ENCODE measurements at places on chromosomes 12 and 14.

DNA sequence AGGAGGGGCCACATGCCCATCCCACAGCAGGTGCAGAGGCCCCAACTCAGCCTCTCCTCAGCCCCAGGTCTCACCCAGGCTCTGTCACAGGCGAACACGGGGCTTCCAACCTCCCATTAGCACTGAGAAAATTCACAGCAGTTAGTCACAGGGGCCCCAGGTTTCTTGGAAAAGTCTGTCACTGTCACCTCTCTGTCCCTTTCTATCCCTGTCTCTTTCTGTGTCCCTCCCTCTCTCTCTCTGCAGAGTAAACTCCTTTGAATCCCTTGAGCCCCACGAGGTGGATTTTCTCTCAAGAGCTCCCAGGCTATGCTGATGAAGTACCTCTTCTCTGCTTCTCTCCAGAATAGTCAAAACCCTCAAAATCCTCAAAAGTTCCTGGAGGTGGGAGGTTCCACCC is 14.0 kb upstream of the ENDOU start:
- DNase-seq = no peak

DNA sequence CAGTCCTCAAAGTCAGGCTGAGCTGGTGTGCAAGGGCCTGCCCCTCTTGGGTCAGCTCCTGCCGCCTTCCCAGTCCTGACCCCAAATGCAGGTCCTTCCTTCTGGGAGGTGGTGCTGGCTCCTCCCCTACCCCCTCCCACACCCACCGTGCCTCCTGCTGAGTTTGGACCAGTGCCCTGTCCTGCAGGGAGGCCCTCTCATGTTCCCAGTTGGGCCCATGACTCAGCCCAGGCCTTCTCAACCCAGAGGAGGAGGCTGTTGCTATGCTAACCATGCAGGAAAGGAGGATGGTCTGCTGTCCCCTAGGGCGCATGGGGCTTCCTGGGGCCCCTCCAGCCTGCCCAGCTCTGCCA is 4.4 kb downstream of the ZBTB42 start:
- no peak for DNase-seq

GRCh38 chr12:95204141-95204866 is 13.0 kb downstream of the FGD6 start:
- DNase-seq = no peak

DNA sequence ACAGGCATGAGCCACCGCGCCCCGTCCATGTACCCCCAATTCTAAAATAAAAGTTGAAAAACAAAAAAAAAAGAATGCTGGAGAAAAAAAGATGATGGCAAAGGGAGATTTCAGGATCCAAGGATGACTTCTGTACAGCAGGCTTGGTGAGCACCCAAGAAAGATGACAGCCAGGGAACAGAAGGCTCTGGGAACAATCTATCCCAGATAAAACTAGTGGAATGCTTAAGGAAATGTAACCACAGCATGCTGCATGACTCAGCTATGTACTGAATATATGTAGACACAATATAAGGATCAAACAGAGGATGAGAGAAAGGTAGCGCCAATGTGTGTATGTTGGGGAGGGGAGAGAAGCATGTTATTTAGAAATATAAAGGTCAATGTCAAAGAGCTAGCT is 123.7 kb upstream of the TMTC1 start:
- DNase-seq = no peak

DNA sequence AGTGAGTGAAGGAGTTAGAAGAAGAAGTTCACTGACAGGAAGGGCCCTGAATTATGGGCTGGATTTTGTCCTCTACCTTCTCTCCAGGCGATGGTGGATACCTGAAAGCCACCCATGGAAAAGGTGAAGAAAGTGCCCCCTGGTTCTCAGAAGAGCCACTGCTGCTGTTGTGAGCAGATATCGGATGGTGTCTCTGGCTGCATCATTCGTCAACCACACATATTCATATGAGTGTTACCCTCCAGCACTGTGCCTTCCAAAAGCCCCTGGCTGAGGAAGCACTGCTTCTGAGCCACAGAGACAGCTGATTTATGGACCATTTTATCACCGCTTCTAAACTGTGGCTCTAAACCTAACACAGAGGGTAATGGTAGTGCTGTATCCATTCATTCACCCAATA is 2.0 kb upstream of the ACTN1 start:
- no peak for DNase-seq

DNA sequence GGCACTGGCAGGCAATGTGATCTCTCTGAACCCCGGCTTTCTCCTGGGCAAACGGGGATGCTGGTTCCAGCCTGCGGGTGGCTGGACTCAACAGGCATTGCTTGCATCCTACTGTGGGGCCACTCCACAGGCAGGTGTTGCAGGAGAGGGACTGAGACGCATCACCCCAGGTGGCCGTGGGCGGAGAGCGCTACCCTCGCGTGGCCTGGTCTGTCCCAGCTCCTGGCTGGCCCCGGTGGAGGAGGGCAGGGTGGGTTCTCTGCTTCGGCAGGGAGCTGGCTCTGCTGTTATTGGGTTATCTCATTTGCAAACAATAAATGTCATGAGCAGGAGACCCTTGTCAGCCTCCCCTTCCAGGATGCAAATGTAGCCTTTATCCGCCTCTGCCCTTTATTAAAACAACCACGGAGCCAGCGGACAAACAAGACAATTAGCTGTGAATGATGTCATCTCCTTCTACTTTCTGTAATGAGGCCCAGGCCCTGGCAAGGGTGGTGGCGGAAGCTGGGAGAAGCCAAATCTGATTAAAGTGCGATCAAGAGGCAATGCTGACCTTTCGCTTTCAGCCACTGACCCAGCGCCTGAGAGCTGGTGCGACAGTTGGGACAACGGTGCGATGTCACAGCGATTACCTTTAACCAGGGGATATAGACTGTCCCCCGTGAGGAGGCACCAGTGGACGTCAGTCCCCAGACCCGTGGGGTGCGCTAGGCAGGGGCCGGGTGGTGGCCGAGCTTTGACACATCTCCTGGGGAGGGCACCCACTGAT is 161.8 kb downstream of the KIF26A start:
- no peak for DNase-seq

- DNase-seq = no peak
Measured at GRCh38 chr14:89625731-89626232, 208.7 kb upstream of the FOXN3 start.

- no peak for DNase-seq
Measured at GRCh38 chr14:30443368-30444007, 115.5 kb upstream of the G2E3 start.

DNA sequence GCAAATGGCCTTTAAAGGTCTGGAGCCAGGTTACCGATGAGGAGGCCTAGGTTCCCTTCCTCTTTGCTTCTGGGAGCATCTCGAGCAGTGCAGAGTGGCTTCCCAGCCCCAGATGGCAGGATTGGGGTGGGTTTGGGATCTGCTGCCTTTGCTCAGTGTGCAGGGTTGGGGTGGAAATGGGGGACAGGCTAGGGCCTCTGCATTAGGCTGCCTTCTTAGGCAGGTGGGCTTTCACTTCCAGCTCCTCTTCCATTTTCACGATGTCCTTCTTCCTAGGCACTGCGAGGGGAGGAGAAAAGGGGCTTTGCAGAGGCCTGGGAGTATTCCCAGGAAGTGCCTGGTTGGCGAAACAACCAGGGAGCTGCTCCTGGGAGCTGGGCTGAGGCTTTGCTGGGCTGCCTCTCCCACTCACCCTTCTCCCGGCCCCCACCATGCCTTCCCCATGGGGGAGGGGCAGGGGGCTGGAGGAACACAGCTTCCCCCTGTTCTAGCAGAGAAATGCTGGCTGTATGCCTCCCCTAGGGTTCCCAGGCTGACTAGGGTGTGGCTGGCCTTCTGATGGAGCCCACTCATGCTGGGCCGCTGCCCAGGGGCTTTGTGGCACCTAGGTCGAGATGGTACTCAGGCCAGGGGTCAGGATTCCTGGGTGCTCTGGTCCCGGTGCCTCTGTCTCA is 2.4 kb downstream of the NR4A1 start:
- no peak for DNase-seq

GRCh38 chr12:21026302-21026701 is 104.7 kb upstream of the SLCO1B1 start:
- no peak for DNase-seq

- DNase-seq = no peak
Measured at GRCh38 chr12:64125913-64126312, 96.2 kb downstream of the KICS2 start.

- DNase-seq = no peak
Measured at GRCh38 chr12:120642121-120642520, 1.7 kb downstream of the CABP1 start.

GRCh38 chr14:102508774-102509745 is 516 bp downstream of the ANKRD9 start:
- DNase-seq = peak; percentile 81

GRCh38 chr14:64867182-64867581 is 12.5 kb downstream of the SPTB start:
- DNase-seq = no peak

- no peak for DNase-seq
Measured at GRCh38 chr14:22843123-22843925, 6.9 kb downstream of the MMP14 start.

GRCh38 chr14:67963960-67964812 is 144.6 kb downstream of the RAD51B start:
- no peak for DNase-seq

- no peak for DNase-seq
Measured at GRCh38 chr14:30957813-30958370, 67.6 kb upstream of the AP4S1 start.

DNA sequence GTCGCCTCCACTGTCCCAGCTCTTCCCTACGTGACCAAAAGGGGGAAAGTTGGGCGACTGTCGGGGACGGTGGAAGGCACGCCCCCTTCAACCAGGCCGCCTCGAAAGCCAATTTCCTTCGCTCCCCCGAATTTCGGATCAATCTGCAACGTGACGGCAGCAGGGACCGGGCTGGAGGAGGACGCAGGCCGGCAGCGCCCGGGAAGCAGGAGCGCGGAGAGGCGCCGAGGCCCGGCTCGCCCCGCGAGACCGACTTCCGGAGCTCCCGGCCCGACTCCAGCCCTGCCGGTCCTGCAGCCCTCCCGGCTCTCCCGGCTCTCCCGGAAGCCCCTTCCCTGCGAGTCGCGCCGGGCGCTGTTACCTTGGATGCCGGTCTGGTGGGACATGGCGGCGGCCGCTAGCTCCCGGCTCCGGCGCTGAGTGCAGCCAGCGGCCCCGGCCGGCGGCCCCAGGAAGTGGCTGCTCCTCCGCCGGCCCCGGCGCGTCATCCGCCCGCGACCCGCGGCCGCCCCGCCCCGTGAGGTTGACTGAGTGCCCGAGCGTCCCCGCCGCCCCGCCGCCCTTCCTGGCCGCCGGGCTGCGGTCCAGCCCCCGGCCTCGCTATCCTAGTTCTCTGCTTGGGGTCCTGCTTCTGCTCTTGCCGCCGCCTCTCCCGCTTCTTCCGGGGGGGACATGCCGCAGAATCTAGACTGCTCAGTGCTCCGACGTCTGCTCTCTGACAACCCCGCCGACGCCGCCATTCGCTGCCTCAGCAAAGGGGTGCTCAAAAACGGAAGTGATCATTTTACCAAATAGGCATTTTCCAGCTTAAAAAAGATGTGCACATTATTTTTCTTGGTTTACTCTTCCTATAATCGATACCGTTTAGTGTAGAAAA is at the start of gene TWF1:
TWF1 (minus strand) TSS at position 458 of the 877 bp plus-strand sequence; CDS start at position 386, 72 bp downstream.
- peak; percentile 95 for DNase-seq

DNA sequence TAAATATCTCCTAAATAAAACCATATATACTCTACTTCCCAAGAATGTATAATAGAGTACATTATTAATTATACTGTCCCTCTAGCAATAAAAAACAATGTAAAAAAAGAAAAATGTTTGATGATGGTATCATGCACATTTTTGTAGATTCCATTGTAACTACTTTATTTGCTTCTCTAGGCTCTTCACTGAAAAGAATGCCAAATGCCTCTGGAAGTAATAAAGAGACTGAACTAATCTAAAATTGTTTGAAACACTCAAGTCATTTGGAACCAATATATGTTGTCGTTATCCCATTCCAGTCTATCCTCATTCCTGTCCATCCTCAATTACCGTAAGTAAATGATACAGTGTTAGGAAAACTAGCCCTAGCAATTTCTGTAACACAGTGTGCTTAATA is 233.6 kb downstream of the C12orf50 start:
- DNase-seq = no peak

GRCh38 chr12:123907726-123908476 is 64.7 kb downstream of the CCDC92 start:
- no peak for DNase-seq

GRCh38 chr12:88924162-88924561 is 343.9 kb upstream of the KITLG start:
- DNase-seq = no peak

DNA sequence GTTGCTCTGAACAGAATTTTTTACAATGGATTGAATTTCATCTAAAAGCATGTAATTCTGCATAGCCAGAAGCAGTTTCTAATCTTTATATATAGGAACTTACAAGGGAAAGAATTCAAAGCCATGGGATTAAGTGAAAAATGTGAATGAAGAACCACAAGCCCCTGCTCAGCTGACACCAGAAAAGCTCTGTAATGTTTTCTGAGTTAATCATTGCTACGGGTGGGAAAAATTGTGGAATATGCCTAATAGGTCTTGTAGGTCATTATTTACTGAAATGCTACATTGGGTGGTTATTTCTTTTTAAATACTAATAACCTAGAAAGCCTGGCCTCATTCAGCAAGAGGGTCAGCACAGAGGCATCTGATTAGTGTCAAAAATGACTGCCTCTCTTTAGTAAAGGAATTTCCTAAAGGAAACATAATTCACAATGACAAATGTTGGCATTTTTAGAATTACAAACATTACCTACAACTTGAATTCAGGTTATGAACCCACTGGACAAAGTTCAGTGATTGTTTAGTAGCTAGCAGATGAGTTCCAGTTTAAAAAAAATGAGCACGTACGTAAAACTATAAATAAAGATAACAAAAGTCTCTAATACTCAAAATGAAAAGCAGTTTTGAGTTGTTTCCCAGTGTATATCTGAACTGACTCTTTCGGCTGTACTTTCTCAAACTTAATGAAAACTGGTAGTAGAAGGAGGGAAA is 75.3 kb downstream of the BMP4 start:
- DNase-seq = no peak

DNA sequence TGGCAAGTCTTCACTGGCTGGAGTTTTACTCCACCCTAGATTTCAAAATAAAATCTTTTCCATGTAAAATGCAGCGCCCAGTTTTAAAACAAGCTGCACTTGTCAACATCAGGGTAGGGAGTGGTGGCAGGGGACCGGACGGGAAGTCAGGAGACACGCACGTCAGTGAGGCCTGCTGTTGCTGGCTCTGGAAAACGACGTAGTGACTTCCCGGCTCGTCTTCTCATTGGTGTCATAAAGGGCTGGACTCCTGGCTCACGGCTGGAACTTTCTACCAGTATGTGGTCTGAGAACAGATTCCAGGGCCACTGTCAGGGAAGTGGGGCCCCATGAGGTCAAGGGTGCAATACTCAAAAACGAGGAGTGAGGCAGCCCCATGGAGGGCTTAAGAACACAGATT is 64.2 kb upstream of the FOXN3 start:
- DNase-seq = no peak
